Endothelial cell of coronary artery (primary cell): ENCODE measurements at places on chromosomes 3 and 15. TPM values are rescaled to one million over a fixed set of nuclear protein-coding genes. Genes with fewer than 3 reads are reported as not detected.

Gene KCNAB1
- total RNA-seq, result 0.63 and 3.6 TPM in 2 replicates

Gene SEMA6D
- total RNA-seq, result 2.1 and 2.2 TPM in 2 replicates

Gene UBE2E1
- total RNA-seq, result 95.9 and 110 TPM in 2 replicates

Gene PTH1R
- total RNA-seq, result 0.18 and 0.85 TPM in 2 replicates

Gene DUOXA1
- not detected in 2 replicates for total RNA-seq

Gene RASL12
- total RNA-seq, result 0.09 TPM in 1 of 2 replicates, not detected in the other

Gene TRAIP
- total RNA-seq, result 2.1 and 4.3 TPM in 2 replicates

Gene TMEM40
- not detected in 2 replicates for total RNA-seq

Gene ARHGEF26
- total RNA-seq, result 0.54 and 0.94 TPM in 2 replicates

Gene MYEF2
- 17.8 and 34.8 TPM in 2 replicates for total RNA-seq

Gene CD276
- total RNA-seq, result 82.4 and 100 TPM in 2 replicates

Gene CCDC33
- total RNA-seq, result not detected in 2 replicates

Gene XIRP1
- not detected in 2 replicates for total RNA-seq

Gene CHL1
- not detected in 2 replicates for total RNA-seq

Gene MYL3
- total RNA-seq, result not detected in 2 replicates

Gene RHCG
- total RNA-seq, result under 0.01 and 0.09 TPM in 2 replicates

Gene CASR
- total RNA-seq, result not detected in 2 replicates

Gene C3orf85
- not detected in 2 replicates for total RNA-seq

Gene ANKUB1
- total RNA-seq, result not detected in 2 replicates

Gene QARS1
- total RNA-seq, result 272 and 308 TPM in 2 replicates

Gene NR1I2
- under 0.01 and 0.09 TPM in 2 replicates for total RNA-seq
